ENCODE measurements at places on chromosomes 6 and 20.

DNA sequence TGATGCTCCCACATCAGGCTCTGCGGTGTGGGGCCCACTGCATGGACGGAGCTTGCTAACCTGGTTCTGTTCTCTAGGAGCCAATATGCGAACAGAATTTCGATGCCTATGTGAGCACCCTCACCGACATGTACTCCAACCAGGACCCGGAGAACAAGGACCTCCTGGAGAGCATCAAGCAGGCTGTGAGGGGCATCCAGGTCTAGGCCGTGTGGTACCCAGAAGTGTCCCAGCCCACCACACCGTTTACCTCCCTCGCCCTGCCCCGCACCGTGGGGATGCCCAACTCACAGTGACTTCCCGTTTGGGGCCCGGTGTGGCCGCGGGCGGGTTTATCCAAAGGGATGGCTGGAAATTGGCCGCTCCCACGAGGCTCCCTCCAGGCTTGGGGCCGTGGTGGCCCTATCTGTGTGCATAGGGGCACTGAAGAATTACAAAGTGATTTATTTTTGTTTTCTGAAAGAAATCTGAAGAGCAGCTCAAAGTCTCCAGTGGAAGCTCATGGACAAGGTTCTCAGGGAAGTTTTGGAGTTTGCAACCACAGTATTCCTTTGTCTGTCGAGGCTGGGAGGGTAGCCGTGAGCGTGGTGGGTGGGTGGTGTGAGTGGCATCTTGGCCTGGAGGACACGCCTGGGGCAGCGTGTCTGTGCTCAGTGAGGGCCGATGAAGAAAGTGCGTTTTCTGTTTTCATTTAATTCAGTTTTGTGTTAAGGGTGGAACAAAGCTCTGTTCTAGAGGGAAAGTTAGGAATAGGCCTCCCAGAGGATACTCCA lies 15.1 kb upstream of the PCMTD2 start:
- no peak for DNase-seq

DNA sequence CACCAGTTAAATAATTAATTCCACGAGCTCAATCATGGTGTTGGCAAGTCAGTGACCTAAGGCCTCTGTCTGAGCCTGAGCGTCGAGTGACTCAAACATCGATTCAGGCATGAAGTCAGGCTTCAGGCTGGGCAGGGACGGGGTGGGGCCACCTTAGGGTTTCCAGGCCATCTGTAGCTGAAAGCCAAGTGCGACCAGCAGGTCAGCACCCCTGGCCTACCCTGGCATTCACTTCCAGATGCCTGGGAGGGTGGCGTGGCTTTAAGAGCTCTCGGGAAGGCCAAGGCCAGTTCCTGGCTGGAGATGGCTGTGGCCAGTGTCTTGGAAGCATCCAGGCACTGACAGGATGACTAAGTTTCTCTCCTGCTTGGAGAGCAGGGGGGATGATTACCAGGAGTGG lies 113.4 kb downstream of the DACT2 start:
- DNase-seq, result no peak

- no peak for DNase-seq
These were observed 53.4 kb upstream of the RALGAPA2 start for GRCh38 chr20:20765696-20766365.

DNA sequence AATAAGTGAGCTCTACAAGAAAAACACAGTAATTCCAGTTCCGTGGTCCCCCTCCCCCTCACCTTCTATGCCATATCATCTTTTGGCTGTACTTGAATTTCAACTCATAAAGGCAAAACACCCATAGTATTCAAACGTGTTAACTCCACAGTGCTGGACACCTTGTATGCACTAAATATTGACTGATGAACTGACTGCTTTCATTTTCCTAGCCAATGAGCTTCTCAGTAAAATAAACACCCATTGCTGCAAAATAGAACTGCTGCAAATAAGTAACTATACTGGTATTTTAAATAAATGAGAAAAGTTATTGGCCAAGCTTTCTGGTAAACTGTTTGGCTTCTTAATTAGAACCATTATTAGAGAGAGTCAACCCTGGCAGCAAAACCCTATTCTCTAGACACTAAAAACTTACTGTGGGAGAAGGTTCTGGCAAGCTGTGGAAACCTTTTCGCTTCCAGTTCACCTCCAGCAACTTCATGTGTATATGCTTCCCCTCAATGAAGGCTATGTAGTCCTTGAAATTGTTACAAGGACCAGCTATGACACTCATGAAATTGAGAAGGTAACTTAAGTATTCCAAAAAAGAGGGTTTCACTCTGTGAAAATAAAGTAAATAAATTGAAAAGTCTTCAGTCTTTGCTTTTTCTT lies 86.0 kb downstream of the MBOAT1 start:
- DNase-seq, result no peak

DNA sequence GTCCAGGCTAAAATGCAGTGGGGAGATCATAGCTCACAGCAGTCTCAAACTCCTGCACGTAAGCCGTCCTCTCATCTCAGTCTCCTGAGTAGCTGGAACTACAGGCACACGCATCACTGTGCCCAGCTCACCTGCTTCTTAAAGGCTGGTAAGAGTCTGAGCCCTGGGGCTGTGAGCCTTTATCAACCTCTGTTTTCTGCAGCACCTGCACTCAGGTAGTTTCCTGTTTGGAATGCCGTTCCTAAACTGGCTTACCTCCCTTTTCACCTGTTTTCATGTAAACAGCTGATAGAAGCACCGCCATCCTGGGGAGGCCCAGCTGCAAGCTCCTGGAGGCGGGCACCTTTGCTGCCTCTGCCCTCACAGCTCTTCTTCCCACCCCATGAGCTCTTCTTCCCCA lies 45.4 kb downstream of the SLC24A3 start:
- DNase-seq, result no peak

DNA sequence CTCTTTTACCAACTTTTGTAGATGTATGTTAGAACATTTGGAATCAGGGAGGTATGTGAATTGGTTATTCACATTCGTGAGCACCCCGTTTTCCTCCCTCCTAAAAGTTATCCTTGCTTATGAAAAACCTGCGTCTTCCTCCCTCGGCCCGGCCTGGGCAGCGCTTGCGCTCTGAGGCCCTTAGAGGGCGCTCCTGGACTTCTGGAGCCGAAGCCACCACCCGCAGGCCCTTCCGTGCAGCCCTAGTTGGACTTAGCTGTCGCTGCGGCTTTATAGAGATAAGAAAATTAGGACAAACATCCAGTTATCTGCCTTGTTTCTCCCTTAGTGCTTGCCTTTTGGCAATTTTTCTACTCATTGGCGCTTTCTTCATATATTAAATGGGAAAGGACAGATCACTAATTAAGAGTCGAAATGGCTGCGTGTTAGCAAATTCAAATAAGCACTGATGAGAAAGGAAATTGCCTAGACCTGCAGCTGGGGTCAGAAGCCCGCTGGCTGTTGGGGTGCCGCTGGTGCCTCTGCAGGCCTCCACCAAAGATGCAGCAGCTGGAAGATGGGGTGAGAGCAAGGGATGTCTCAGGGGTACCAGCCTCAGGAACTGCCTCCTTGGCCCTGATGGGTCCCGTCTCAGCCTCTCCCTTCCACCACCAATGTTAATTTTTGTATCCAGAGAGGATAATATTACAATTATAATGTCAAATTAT lies 5.2 kb downstream of the FNDC1 start:
- DNase-seq, result peak; percentile 66

DNA sequence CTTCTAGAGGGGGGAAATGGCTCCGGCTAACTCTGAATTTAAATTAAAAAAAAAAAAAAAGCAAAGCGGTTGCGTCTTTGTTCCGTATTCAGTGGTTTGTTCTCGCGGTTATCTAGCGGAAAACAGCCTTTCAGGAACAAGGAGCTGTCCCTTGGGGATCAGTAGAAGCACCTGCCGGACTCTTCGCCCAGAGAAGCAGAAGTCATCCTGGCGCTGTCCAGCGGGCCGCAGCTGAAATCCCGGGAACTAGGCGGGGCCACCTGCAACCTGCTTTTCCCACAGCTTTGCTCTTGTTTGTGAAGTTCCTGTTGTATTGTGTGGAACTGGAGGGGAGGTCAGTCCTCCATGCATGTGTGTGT lies 43.9 kb upstream of the GJE1 start:
- no peak for DNase-seq

- no peak for DNase-seq
These were observed 215.1 kb downstream of the PACRG start for GRCh38 chr6:162942866-162943265.
